ENCODE measurements at places on chromosomes 3 and 15.

GRCh38 chr3:183427876-183428446 is 458 bp downstream of the MCF2L2 start:
- no peak for DNase-seq

DNA sequence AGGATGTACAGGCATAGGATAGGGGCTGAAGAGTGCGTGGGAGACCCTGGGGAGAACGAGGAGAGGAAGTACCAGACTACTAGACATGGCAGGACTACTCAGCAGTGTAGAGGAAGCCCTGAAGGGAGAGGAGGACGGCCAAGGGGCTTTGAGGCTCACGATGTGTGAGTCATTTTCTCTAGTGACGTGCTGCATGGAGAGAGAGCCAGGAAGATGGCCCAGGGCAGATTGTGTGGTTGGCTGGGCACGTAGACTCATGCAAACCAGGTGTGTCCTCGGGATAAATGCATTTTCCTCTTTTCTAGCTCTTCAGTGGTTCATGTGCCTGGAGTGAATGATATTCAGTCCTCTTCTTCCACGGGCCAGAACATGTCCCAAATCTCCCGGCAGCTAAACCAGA is 115.0 kb upstream of the ABHD17C start:
- no peak for DNase-seq

DNA sequence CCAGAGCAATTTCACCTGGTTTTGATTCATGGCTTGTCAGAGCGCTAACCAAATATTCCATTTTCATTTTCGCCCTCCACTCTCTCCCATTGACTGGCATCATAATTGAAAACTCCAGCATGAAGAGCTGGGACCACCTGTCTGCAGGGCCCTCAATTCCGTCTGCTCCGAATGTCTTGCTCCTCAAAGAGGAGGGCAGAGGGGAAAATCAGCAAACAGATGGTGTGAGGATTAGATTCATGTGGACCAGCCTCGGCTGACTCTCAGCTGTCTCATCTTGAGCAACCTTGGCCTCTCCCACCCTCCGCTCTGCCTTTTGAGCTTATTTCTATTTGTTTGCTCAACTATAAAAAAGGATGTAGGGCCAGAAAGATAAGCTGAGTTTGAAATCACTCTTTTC is 512.2 kb upstream of the PPP2R3A start:
- DNase-seq = no peak

DNA sequence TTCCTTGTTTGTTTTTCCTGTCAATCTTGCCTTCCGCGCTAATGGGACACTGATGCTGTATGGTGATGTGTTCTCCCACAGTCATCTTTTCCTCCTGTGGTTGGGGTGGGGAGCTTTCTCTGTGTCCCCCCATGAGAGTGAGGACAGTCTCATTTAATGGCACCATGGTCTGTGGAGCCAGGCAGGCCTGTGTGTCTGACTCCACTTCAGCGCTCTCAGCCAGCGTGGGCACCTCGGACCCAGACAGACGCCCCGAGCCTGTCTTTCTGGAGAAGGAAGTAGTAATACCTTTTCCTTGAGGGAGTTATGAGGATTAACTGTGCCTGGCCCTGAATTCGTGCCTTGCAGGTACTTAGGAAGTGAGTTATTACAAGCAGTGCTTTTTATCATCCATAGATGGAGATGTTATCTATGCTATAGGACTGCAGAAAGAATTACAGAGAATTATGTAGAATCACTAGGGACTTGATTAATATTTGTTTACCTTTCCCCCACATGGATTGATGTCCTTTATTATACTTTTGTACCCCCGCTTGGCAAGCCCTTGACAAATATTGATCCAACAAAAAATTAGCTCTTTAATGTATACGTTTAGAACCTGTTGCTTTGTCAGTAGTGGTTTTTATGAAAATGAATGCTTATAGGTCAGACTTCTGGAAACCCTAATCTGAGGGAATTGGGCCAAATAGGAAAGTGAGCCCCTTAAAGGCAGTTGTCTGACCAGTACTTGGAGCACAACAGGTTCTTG is 152.4 kb downstream of the PGPEP1L start:
- DNase-seq = no peak

- no peak for DNase-seq
These were observed 55.4 kb downstream of the BFSP2 start for GRCh38 chr3:133455281-133455680.

DNA sequence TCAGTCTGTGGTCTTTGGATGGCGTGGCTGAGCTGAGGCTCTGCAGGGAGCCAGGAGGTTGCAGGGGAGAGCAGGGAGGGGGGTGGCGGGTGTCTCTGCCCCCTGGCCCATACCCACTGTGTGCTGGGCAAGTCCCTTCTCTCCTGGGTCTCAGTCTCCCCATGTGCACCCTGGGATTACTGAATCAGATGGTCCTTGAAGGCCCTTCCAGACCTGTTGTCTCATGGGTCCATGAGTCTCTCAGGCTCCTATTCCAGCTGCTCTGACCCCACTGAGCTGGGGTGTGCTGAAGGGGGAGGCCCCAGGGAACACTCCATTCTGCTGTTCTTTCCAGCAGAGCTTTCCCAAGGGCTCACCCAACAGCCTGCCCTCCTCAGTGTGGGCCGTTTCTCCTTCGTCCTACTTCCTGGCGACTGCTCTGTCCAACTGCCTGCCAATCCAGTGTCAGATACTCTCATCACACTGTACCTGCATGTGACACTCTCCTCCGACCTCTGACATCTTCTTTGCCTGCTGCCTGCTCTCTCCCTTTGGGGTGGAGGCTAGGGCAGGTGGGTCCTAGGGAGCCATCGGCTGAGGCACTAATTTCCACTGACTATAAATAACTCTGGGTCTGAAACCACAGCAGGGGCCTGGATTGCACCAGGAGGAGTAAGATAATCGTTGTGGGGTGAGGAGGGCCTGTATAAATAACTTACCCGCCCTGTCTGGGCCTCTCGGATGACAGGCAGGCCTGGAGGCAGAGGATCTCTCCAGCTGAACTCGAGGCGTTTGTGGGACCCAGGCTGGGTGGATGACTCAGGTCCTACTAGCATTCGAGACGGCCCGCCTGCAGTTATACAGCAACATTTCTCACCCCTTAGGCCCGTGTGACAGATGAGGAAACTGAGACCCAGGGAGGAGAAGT is 67.1 kb downstream of the ATP2B2 start:
- DNase-seq = no peak

DNA sequence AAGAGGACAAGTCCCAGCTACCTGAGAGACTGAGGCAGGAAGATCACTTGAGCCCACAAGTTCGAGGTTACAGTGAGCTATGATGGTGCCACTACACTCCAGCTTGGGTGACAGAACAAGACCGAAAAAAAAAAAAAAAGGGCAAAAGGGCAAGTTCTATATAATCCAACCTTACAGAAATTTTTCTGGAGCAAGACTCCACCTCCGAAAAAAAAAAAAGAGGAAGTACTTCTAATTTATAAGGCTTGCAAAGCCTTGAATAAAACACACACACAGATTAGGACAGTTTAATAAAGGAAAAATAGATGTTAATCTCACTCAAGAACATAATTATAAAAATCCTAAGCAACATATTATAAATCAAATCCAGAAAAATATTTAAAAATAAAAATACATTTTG is 14.4 kb upstream of the XYLB start:
- DNase-seq = no peak

GRCh38 chr3:73315706-73316105 is 254.2 kb downstream of the EBLN2 start:
- no peak for DNase-seq
